ENCODE measurements at places on chromosomes 6 and 20.

DNA sequence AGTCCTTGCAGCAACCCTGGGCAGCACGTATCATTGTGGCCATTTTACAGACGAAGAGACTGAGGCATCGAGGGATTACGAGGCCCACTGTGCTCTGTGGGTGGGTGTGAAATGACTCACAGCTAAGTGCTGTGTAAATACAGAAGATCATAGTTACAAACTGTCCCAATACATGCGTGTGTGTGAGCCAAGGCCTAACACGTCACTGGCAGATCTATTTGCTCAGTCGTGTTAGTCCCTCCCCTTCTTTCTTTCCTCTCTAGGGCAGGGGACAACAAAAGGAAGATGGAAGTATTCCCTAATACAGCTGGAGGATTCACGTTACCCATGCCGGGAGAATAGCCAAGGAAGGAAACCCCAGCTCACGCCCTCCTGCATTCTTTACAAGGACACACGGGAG, 175.9 kb downstream of the CDC5L start:
- DNase-seq, result no peak

DNA sequence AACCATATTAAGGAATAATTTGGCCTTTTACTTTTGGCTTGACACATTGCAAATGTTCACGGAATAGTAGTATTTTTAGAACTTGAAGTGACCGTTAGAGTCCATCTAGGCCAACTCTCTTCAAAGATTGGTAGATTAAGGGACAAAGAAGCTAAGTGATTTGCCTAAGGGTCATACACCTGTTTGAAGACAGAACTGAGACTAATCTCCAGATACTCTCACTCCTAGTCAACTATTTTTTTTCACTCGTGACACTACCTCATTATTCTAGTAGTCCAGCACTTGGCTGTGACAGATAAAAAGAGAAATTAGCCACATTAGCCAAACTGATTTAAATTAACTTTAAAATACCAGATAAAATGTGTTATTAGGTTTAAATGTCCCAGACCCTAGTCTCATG, 10.6 kb downstream of the ACSS2 start:
- DNase-seq, result no peak

GRCh38 chr6:20978151-20978614, 443.9 kb downstream of the CDKAL1 start:
- peak; percentile 76 for DNase-seq

DNA sequence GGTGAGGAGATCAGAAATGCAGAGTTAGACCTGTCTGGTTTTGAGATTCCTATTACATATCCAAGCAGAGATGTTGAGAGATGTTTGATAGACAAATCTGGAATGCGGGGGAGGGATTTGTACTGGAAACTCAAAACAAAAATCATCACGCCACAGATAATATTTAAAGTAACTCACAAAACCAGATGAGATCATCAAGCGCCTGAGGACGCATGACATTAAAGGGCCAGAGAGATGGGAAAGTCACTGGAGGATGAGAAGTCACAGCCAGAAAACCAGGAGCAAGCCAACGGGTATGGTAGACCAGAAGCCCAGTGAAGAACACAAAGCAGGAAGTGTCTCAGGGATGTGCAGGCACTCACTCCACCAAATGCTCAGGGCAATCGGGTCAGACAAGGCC, 87.7 kb downstream of the DLL1 start:
- DNase-seq, result no peak

DNA sequence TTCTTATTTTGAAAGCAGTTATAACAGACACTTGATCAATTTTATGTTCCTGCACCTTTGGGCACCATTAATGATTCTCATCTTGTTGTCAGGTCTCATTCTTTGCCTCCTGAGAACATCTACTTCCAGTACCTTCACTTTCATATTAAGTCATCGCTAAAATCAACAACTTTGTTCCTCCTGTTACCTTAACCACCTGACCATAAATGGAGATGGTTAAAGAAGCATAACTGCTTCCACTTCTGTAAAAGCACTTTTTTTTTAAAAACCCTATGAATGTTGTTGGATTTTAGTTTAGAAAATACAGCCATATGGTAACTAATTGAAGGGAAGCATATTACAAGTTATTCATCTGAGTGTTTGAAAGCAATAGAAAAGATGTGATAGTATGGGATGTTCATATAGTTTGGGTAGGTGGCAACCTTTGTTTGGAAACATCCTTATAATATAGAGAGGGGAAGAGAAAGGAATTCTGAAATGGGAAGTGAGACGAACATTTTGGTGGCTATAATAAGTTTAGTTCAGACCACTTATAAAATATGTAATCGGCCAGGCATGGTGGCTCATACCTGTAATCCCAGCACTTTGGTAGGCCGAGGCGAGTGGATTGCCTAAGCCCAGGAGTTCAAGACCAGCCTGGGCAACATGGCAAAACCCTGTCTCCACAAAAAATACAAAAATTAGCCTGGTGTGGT, 53.9 kb downstream of the AFG1L start:
- no peak for DNase-seq

Measured in ELR (cell line).